ENCODE measurements at places on chromosomes 12 and 14.

- DNase-seq = no peak
These were observed 40.4 kb upstream of the PPP2R5C start for GRCh38 chr14:101721111-101721510.

- DNase-seq = no peak
These were observed 127.1 kb downstream of the GTF2A1 start for GRCh38 chr14:81093651-81094050.

GRCh38 chr12:44851586-44851985 lies 24.5 kb downstream of the NELL2 start:
- no peak for DNase-seq

DNA sequence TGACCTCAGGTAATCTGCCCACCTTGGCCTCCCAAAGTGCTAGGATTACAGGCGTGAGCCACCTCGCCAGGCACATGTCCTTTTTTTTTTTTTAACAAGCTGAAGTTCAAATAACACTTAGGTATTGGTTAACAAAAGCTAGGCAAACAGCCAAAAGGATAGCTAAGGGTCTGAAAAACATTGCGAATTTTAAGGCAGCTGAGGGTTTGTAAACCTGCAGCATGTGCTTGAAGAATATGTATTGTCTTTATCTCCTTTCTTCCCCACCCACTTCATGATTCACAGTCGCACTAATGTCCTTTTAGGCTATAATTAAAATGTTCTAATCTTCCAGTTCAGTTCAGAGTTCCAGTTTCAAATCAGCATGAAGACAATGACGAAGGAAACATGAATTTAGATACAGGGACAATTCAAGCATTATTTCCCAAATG lies 30.1 kb upstream of the CERS5 start:
- no peak for DNase-seq

DNA sequence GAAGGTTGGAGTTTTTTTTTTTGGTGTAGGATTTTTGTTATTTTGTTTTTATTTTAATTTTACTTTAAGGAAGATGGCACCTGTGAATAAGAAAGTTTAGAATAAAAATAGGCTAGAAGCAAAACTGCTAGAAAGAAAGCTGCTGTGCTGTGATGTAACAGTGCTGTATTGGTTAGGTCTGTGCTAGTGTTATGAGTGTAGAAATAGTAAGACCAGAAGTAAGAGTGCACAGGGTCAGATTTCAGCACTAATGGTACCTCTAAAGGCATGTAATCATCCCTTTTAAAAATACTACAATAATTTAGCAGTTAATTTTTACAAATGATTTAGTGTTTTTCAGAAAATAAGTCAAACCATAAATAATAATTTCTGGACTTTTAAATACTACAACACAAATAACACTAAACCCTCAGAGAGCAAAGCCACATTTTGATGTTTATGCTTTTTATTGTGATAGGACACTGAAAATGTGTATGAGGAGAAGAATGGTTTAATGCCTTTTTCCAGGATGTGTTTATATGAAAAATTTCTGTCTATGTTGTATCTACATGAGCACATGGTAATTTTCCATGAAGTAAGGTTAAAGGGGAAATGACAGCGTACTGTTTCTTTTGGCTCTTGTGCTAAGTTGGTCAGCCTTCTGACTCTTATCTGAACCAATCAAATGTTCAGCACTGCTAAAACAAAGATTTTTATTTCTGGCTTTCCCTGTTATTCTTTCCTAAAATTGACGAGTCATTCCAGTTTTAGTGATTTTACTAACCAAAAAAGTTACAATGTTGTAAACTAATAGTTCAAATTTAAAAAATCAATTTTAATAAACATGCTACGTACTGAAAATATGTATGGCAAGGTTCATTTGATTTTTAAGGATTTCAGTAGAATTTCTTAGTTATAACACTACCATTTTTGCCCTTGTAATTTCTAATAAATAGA lies 96.1 kb downstream of the PPHLN1 start:
- DNase-seq = no peak

DNA sequence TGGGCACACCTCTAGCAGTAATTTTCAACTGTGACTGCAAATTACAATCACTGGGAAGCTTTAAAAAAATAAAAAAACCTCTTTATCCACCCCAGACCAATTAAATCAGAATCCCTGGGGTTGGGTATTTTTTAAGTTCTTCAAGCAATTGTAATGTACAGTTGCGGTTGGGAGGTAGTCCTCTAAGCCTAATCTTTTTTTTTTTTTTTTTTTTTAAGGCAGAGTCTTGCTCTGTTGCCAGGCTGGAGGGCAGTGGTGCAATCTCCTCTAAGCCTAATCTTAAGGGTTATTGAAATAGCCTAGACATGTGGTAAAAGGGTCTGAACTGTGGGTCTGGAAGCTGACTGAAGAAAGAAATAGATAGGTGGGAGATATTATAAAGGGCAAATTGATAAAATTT lies 230.5 kb downstream of the AKAP6 start:
- no peak for DNase-seq

GRCh38 chr12:12645485-12645884 lies 33.8 kb downstream of the CREBL2 start:
- no peak for DNase-seq

DNA sequence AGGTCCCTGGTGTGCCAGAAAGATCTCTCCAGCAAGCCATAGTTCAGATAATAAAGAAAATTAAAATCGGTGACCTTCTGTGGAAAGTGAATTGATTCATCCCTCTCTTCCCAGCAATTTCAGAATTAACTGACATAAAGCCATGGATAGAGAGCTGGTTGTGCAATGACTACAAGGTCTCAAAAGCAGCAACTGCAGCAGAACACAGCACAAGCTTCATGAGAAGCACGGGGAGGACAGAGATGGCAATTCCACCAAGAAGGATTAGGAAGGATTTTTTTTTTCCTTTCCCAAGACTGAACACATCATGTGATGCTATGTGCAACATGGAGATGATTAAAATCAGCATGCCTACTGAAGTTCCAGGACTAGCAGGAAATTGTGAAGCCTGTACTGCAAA lies 154.9 kb upstream of the PLEKHG7 start:
- no peak for DNase-seq

DNA sequence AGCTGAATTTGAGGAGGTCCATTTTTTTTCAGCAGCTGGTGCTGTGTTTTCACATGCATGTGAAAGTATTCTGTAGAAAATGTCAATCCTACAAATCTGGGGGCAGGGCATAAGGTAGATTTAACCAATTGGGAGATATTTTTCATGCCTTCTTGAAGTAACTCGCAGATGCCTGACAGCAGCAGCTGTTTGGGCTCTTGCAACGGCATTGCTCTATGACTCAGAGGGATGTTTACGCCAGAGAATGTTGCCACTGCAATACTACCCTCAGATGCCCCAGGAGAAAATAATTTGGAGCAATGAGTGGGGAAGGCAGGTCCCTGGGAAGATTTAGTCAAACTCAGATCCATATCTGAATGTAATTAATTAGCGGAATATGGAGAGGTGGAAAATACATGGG lies 42.5 kb upstream of the MYBPC1 start:
- no peak for DNase-seq

GRCh38 chr12:40892528-40892927 lies 200.3 kb downstream of the CNTN1 start:
- no peak for DNase-seq

- no peak for DNase-seq
These were observed 530 bp downstream of the APAF1 start for GRCh38 chr12:98645572-98646067.

GRCh38 chr12:94590428-94590827 lies 59.9 kb downstream of the TMCC3 start:
- DNase-seq = no peak

- DNase-seq = no peak
These were observed 981 bp downstream of the SLC48A1 start for GRCh38 chr12:47773858-47774580.

- DNase-seq = no peak
These were observed 62.4 kb downstream of the PPM1A start for GRCh38 chr14:60311417-60311816.

- peak; percentile 72 for DNase-seq
These were observed 115.7 kb downstream of the LGMN start for GRCh38 chr14:92632546-92633273.

- peak; percentile 86 for DNase-seq
These were observed 7.6 kb upstream of the SIX1 start for GRCh38 chr14:60656686-60657455.

DNA sequence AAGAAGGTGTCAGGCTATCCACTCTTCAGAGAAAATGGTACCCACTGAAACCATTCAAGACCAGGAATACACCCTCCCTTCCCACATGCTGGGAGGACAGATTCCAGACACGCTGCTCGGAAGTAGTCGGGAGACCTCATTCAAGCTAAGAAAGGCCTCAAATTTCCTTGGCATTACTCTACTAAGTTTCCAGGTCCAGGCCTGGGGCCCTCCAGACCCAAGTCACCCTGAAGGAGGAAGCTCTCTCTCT lies 27.1 kb upstream of the RPLP0 start:
- no peak for DNase-seq

- no peak for DNase-seq
These were observed 1.7 kb downstream of the RASSF8 start for GRCh38 chr12:25960143-25960542.

GRCh38 chr12:48286665-48287064 lies 64.1 kb downstream of the ZNF641 start:
- DNase-seq = no peak

- no peak for DNase-seq
These were observed 268.5 kb upstream of the PPFIA2 start for GRCh38 chr12:82027612-82028011.

GRCh38 chr14:70021548-70022220 lies 142.5 kb downstream of the SMOC1 start:
- no peak for DNase-seq

- no peak for DNase-seq
These were observed 146.6 kb downstream of the RBM19 start for GRCh38 chr12:113819495-113819894.

DNA sequence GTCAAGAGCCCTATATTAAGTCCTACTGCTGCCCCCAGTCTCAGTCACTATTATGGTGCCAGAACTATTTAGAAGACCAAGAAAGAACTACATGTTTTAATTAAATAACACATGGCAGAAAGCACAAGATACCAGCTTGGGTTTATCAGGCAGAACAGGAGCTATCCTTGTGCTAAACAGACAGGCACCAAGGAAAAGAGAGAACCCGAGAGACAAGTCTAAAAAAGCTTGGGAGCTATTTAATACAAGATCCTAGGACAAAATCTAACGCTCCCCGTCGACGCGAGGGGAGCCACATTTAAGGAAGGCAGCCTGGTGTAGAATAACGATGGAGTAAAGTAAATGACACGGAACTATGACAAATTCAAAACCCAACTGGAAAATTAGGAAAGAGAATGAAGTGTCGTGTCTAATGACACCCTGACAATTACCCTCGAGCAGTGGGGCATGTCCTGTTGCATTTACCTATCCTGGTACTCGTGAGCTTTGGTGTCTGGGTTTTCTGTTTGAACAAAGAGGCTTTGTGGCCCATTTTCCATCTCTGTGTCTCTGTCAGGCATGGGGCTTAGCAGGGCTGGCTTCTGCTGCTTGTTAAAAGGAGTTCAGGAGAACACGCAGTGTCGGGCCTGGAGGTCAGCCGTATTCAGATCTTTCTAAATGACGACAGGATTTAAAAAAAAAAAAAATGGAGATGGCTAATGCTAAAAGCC lies 140.6 kb downstream of the ETNK1 start:
- no peak for DNase-seq

DNA sequence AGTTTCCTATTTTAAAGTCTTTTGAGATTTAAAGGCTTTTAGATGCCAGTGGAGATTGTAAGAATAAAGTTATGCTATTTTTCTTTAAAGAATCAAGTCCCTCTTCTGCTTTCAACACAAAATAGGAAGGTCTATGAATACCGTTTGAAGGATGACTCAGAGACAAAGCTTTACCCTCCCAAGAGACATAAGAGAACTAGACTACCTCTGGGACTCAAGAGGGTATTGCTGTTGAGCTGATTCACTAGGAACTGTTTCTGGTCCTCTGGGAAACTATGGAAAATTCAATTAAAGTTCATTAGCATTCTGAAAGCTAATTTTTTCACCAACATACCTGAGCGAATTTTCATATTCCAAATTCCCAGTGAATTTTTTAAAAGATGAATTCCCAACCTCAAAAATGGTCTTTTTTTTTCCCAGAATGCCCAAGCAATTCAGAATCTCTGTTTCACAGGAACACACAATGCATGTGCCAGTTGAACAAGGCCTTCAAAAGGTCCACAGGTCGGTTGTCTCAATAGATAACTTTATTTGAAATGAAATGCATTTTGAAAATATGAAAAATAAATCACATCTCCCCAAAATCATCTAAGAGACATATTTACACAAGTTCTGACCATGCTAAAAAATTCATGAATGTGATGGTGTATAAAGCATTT lies 6.5 kb downstream of the PHLDA1 start:
- no peak for DNase-seq

DNA sequence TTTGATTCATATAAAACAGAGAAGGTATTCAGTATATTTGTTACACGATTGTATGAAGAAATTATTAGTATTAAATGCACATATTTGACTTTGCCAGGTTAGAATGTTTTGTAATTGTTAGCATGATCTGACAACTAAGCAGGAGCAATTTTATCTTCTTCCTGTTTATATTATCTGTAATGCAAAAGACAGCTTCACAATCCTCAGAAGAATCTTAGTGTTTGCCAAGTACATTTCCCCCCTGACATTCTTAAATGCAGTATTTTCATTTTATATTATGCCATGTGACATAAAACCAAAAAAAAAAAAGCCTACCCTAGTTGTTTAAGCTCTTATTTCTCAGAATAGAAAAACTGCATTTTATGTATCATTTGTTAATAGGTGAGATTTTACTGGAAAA lies 469.4 kb downstream of the FOXG1 start:
- DNase-seq = no peak

DNA sequence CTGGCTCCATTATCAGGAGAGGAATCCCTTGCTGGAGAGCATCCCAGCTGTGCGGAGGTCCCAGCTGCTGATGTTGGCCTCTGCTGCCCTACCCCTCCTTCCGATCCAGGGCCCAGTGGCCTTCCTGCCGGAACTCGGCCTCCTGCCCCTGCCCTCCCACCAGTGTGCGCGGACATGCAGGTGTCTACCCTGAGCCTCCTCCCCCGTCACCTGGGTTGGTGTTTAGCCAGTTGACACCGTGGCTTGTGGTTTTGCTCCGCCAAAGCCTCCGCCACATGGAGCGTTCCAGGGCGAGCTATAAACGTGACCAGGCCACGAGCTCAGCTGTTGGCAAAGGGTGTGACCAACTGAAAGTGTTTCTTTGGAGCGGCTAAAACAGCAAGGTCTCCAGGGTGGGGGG lies 1104.3 kb downstream of the BCL11B start:
- no peak for DNase-seq

DNA sequence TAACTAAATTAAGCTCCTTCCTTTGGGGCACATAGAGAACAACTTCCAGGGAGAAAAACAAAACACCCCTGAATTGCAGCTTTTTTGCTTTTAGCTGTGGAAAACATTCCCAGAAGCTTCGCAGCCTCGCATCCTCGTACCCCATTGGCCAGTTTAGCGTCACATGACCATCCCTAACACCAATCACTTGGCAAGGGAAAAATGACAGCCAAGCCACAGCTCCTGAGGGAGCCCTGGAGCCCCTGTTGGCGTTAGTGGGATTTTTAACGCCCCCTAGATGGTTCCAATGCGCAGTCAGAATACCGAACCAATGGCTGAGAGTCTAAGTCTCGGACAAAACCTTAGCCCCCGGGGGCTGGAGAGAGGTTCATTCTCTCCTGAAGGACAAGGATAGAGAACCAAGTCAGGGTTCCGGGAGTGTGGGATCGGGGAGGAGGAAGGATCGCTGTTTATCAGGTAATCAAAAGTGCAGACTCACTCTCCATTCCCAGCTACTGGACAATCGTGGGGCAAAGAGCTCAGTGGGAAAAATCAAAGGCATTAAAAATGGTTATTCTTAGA lies 135.6 kb upstream of the HIF1A start:
- DNase-seq = no peak

- DNase-seq = no peak
These were observed 185.0 kb upstream of the NRXN3 start for GRCh38 chr14:77985211-77985615.

- no peak for DNase-seq
These were observed 235.9 kb downstream of the CHST11 start for GRCh38 chr12:104692557-104693218.

Measured in posterior vena cava (tissue), 2 donors.